ENCODE measurements at places on chromosomes 7 and 10.

DNA sequence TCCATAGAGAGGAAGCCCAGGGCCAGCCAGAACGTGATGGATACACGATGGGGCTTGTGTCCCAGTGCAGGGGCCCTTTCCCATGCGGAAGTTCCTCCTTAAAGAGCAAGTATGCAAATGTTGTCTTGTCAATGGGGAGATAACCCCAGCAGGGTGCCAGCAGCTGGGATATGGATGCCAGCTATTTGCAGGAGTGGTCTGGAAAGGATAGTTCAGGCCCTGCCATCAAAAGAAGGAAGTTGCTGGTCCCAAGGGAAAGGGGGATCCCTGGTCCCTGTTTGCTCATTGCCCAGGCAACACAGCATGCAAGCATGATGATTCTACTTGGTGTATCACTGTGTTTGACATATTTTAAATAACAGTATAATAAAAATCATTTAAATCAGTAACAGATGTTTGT lies 73.1 kb upstream of the HECW1 start:
- DNase-seq: no peak

- DNase-seq: no peak
Observed at GRCh38 chr7:74405899-74406512, 47.7 kb upstream of the GTF2IRD1 start.

DNA sequence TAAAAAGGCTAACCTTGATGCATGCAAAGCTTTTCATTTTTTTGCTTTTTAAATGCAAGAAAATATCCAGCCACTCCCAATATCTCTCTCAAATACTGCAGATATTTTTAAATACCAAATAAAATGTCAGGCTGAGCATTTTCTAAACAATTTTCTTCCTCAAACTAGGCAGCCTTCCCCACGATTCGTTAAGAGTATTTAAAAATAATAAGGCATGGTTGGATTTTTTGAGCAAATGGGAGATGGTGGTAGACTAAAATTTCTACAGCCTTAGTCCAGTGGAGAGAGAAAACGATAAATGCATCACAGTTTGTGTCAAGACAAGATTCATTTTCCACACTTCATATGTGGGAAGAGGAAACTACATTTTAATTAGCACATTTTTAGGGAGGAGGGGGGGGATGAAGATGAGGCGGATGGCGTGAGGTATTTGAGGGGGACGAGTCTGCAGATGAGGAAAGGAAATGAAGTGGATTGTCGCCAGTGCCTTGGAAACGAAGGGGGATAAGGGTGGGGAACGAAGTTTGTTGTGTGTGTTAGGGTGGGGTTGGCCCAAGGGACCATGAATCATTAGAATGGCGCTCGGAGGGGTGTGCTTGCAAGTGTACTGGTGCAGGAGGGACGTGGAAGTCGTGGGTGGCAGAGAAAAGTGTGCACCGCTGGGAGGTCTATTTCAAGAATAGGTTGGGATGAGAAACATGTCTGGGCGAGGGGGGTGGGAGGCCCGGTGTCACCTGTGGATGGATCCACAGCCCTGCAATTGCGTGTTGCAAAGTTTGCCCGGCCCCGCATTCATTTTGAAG lies 1.2 kb upstream of the ADD3 start:
- DNase-seq: no peak

GRCh38 chr7:99622596-99622995 lies 5.8 kb downstream of the ZSCAN25 start:
- no peak for DNase-seq

GRCh38 chr7:4725014-4725849 lies 43.1 kb downstream of the FOXK1 start:
- peak; percentile 80 for DNase-seq

DNA sequence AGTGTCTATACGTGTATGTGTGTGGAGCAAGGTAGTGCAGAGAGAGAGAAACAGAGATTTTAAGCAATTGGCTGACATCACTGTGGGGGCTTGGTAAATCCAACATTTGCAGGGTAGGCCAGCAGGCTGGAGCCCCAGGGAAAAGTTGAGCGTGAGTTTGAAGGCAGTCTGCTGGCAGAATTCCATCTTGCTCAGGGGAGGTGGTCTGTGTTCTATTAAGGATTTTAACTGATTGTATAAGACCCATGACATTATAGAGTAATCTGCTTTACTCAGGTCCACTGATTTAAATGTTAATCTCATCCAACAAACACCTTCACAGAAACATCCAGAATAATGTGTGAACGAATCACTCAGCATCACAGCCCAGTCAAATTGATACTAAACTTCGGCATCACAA lies 912.9 kb downstream of the GRM8 start:
- no peak for DNase-seq

GRCh38 chr7:80644054-80644453 lies 5.6 kb downstream of the CD36 start:
- DNase-seq: no peak

GRCh38 chr7:147664541-147664940 lies 926.0 kb upstream of the C7orf33 start:
- no peak for DNase-seq

DNA sequence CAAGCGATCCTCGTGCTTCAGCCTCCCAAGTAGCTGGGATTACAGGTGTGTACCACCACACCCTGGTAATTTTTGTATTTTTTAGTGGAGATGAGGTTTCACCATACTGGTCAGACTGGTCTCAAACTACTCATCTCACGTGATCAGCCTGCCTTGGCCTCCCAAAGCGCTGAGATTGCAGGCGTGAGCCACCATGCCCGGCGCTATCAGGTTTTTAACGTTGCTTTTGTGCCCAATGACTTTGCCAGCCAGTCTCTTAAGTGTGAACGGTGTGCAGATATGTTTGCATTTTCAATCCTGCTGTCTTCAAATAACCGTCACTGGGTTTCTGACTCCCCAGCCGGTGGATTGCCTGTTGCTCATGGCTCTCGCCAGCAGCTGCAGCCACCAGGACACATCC lies 201.8 kb upstream of the PPP2R2D start:
- peak; percentile 9 for DNase-seq

DNA sequence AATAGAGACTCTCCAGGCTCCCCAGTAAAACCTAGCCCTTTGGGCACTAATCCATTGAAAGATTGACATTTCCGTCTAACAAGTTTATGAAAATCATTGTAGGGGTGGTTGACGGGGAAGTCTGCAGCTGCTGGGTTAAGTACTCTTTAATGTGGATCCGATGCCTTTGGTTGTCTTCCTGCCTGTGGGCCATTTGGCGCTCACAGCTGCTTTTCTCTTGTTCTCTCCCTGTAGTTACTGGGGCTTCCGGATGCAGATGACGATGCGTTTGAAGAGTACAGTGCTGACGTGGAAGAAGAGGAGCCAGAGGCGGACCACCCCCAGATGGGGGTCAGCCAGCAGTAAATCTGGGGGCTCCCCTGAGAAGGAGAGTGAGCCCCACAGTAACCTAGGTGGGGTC lies 22.4 kb downstream of the MTURN start:
- DNase-seq: peak; percentile 64

DNA sequence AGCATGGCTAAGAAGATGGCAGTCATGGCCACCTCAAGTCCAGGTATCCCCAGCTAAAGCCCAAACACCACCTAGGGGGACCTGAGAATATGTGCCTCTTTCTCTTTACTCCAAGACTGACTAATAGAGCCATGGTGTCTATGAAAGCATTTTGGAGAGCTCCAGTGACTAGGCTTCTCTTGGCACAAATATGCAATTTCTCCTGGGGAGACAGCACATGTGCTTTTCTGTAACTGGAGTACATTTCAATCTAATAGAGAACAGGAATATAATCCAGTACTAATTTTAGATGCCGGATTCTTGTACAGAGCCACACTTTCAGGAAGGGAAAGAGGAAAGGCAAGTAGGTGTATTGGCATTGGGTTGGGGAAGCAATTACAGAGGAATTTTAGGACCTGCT lies 260.1 kb downstream of the BMPER start:
- no peak for DNase-seq

GRCh38 chr10:133421336-133422222 lies 2.8 kb downstream of the SPRN start:
- no peak for DNase-seq

GRCh38 chr10:25017661-25018060 lies 1.2 kb downstream of the THNSL1 start:
- no peak for DNase-seq

- no peak for DNase-seq
Observed at GRCh38 chr10:110993024-110993693, 73.8 kb downstream of the SHOC2 start.
